COR-L47 (cell line): ENCODE measurements at places on chromosomes 4 and X.

DNA sequence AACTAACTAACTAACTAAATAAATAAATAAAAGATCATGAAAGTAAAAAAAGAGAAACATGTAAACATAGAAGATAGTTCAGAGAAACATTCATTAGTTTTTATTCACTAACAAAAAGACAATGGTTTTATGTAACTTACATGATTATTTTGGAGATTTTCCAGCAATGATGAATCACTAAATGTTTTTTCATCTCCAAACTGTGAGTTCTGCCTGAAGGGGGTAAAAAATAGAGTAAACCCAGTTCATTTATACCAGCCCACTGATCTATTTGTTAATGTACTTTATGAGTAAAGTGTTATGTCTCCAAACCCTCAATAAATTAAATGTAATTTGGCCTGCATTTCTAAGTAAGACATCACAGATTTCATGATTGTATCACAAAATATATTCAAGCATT is 101.1 kb downstream of the ATP8A1 start:
- peak; percentile 17 for DNase-seq

DNA sequence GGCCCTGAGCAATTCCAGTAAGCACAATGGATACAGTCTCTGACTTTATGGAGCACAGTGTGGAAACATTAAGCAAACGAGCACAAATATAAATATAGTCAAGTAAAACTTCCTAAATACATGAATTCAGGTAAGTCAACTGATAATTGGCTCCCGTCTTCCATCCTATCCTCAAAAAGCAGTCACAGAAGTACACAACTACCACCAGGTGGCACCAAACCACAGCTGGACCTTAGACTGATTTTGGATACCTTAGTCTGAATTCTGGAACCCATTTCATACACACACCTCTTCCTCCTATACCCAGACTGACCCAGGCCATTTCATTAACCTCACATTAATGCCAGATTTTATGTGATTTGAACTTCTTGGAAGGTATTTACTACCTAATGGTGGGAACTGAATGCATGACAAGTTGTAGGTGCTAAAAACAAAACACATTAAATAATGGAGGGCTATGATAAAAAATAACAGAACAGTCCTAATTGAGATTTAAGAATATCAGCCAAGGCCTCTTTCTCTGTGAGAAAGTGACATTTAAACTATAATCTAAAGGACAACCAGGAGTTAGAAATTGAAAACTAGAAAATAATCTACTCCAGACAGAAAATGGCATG is 77.5 kb downstream of the ELF2 start:
- DNase-seq: peak; percentile 76

DNA sequence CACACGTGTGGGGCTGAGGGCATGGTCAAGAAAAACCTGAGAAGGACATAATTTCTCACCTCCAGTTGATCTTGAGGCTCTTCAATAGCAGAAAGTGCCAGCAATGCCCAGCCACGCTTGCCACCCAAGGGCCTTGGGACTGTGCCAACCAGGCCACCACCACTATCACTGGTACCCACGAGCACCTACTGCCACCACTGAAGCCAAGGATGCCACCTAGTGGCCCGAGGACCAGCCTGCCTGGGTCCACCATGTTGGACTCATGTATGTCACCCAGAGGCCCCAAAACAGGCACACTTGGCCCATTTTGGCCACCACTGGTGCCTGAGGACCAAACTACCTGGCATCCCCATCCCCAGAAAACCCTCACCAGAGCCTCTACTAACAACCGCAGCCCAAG is 191.8 kb downstream of the ADAM29 start:
- no peak for DNase-seq

DNA sequence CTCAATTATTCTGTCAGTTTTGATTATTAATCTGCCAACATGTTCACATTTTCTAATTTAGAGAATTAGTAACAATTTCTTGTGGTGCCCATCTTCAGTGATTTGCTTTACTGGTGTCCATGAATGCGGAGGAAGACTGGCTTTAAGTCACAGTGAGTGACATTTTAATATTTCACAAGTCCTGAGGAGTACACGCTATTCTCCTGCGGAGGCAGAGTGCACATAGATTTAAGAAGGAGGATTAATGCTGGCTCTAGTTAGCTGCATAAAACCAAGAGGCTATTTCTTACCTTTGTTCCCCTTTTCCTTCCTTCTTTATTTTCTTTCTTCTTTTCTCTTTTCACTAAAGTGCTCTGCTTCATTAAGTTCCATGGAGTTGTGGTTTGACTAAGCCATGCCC is 495.2 kb upstream of the IGFBP7 start:
- no peak for DNase-seq

GRCh38 chrX:111101580-111101979 is 5.6 kb downstream of the PAK3 start:
- no peak for DNase-seq

GRCh38 chrX:18971506-18971905 is 12.4 kb downstream of the PHKA2 start:
- no peak for DNase-seq

GRCh38 chr4:20333141-20333715 is 81.5 kb downstream of the SLIT2 start:
- DNase-seq: no peak

- DNase-seq: no peak
Measured at GRCh38 chr4:8370106-8370787, 70.3 kb downstream of the ACOX3 start.

DNA sequence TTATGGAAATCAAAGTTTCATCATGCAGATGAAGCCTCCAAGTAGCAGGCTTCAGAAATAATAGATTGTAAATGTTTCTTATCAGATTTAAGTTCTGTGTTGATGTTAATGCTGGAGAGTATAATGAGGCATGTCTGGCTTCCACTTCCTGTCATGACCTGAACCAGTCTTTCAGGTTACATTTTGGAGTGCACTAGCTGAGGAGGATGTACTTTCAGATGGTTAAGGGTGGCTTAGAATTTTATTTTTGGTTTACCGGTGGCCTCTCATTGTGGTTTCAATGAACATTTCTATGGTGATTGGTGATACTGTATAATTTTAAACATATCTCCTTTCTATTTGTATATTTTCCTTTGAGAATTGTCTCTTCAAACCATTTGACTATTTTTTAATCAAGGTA is 890.4 kb downstream of the SH3BGRL start:
- DNase-seq: no peak

DNA sequence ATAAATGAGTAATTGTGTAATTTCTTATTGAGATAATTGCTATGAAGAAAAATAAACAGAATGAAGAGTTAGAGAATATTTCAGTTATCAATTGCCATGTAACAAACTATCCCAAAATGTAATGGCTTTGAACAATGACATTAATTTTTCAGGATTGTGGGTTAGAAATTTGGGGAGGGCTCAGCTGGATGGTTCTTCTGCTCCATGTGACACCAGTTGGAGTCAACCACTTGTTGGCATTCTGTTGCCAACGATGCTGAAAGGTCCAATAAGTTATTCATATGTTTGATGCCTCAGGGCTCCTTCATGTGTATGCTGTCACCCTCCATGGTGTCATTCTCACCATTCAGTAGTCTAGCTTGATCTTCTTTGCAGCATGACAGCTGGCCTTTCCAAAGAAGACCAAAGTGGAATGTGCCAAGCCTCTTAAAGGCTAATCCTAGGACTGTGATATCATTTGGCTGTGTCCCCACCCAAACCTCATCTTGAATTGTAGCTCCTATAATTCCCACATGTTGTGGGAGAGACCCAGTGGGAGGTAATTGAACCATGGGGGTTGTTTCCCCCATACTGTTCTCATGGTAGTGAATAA is 20.9 kb upstream of the CCDC149 start:
- DNase-seq: no peak
